ENCODE measurements at places on chromosomes 11 and 22. TPM values are rescaled to one million over a fixed set of nuclear protein-coding genes. Genes with fewer than 3 reads are reported as not detected.

TSGA10IP gene
- total RNA-seq, result 0.11 TPM

DDX25 gene
- 0.11 TPM for total RNA-seq

CYP2D6 gene
- total RNA-seq, result 0.25 TPM

PAMR1 gene
- total RNA-seq, result 512 TPM

RAB36 gene
- total RNA-seq, result 4.8 TPM

GSTP1 gene
- total RNA-seq, result 840 TPM

MYBPC3 gene
- total RNA-seq, result not detected

MSANTD4 gene
- total RNA-seq, result 41.7 TPM

MS4A12 gene
- not detected for total RNA-seq

CD3D gene
- total RNA-seq, result not detected

LMF2 gene
- 48.0 TPM for total RNA-seq

ZBTB16 gene
- total RNA-seq, result under 0.01 TPM

YAP1 gene
- total RNA-seq, result 240 TPM

PAX6 gene
- total RNA-seq, result not detected

SCN2B gene
- not detected for total RNA-seq

CCDC81 gene
- 2.7 TPM for total RNA-seq

YIF1A gene
- 185 TPM for total RNA-seq

NLRP14 gene
- 0.50 TPM for total RNA-seq

HINFP gene
- 12.4 TPM for total RNA-seq

MPEG1 gene
- total RNA-seq, result not detected

BEST1 gene
- 3.1 TPM for total RNA-seq

DBX1 gene
- not detected for total RNA-seq

SCARF2 gene
- total RNA-seq, result 36.9 TPM

ST3GAL4 gene
- 22.5 TPM for total RNA-seq

LARGE1 gene
- total RNA-seq, result 41.1 TPM

TIMP3 gene
- 31.6 TPM for total RNA-seq

RIMBP3C gene
- 0.11 TPM for total RNA-seq

NFAM1 gene
- not detected for total RNA-seq

RIMBP3B gene
- total RNA-seq, result 0.11 TPM

MIAT gene
- 1.5 TPM for total RNA-seq

MAP6 gene
- 1.1 TPM for total RNA-seq

OR5P2 gene
- total RNA-seq, result not detected

PLEKHB1 gene
- total RNA-seq, result 2.5 TPM

CD6 gene
- total RNA-seq, result not detected

SPON1 gene
- total RNA-seq, result 0.12 TPM

LMO2 gene
- total RNA-seq, result not detected

GVQW3 gene
- 2.3 TPM for total RNA-seq
